NCI-H2081 (cell line): ENCODE measurements at places on chromosomes 12 and 14.

GRCh38 chr12:18045446-18045992 lies 44.5 kb downstream of the RERGL start:
- DNase-seq: no peak

DNA sequence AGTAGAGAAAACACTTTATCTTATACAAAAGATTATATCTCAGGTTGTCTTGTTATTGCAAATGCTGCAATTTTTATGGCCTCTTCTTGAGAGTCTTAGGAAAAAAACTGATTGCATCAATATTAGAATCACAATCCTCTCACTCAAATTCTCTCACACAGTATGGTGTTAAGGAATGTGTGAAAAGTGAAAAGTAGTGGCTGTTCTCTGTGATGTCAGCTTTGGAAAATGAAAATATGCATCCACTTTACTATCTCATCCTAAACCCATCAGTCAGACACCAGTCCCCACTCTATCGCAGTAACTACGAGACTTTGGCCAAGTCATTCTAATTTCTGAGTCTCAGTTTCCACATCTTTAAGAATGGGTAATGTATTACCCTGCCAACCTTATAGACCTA lies 32.6 kb upstream of the NTF3 start:
- no peak for DNase-seq

DNA sequence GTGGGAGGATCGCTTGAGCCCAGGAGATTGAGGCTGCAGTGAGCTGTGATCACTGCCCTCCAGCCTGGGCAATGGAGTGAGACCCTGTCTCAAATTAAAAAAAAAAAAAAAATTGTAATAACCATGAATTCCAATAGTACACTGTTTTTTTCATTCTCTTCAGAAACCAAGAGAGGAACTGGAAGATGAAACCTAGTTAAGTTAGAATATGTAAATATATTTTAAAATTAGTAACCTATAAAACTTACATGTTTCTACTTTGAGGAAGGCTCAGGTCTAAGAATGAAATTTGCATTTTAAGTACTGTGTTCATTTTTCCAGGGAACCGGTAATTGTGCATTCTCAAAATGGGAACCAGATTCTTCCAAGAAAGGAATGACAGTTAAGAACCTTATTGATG lies 18.8 kb downstream of the KNTC1 start:
- DNase-seq: no peak

- DNase-seq: no peak
Measured at GRCh38 chr12:91636721-91637120, 454.1 kb upstream of the DCN start.
